ENCODE measurements at places on chromosomes 16 and 17.
A peak's percentile ranks its signal among the peaks of the same experiment; 100 is the strongest.

- H3K27ac ChIP-seq: no peak overlapping the region
- H3K4me3 ChIP-seq: peak overlapping the region; percentile 10
- H3K4me1 ChIP-seq: peaks cover 14% of the 10 kb centered on the region
- no peaks in the 10 kb centered on the region for H3K36me3 ChIP-seq
- H3K27me3 ChIP-seq: peaks cover 88% of the 10 kb centered on the region
Observed at GRCh38 chr17:34637548-34638525, 58.5 kb downstream of the TMEM132E start.

DNA sequence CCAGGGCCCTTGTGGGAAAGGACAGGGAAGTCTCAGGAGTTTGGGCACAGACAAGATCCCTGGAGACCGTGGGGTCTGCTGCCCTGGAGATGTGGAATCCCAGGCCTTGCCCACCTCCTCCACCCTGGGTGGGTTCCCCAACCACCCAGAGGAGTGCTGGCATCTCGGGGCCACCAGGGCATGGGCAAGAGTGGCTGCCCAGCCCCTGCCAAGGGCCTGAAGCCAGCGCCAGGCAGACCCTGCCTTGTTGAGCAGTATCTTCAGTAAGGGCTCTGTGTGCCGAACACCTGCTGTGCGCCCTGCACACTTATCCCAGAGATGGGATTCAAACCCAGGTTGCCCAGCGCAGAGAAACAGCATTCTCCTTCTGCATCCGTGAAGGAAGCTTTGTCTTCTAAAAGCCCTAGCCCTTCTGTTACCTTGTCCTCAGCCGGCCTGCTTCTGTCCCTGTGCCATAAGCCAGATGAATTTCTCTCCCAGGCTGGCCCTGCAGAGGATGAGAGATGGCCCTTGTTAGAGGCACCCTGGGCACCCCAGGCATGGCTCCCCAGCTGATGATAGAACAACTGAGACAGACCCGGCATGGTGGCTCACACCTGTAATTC is 32.4 kb downstream of the TMEM235 start:
- no peak for ATAC-seq
- H3K27ac ChIP-seq: peak overlapping the region; percentile 39
- H3K4me1 ChIP-seq: no peaks in the 10 kb centered on the region
- no peak overlapping the region for H3K4me3 ChIP-seq

GRCh38 chr17:55606488-55606815 is 95.2 kb upstream of the SMIM36 start:
- H3K27ac ChIP-seq: no peak overlapping the region
- no peak for ATAC-seq
- H3K4me3 ChIP-seq: no peak overlapping the region
- H3K36me3 ChIP-seq: no peaks in the 10 kb centered on the region
- H3K27me3 ChIP-seq: no peaks in the 10 kb centered on the region

GRCh38 chr16:66422366-66422765 is 4.7 kb upstream of the BEAN1 start:
- no peak for ATAC-seq
- H3K27me3 ChIP-seq: peaks cover 49% of the 10 kb centered on the region
- no peak overlapping the region for H3K27ac ChIP-seq

DNA sequence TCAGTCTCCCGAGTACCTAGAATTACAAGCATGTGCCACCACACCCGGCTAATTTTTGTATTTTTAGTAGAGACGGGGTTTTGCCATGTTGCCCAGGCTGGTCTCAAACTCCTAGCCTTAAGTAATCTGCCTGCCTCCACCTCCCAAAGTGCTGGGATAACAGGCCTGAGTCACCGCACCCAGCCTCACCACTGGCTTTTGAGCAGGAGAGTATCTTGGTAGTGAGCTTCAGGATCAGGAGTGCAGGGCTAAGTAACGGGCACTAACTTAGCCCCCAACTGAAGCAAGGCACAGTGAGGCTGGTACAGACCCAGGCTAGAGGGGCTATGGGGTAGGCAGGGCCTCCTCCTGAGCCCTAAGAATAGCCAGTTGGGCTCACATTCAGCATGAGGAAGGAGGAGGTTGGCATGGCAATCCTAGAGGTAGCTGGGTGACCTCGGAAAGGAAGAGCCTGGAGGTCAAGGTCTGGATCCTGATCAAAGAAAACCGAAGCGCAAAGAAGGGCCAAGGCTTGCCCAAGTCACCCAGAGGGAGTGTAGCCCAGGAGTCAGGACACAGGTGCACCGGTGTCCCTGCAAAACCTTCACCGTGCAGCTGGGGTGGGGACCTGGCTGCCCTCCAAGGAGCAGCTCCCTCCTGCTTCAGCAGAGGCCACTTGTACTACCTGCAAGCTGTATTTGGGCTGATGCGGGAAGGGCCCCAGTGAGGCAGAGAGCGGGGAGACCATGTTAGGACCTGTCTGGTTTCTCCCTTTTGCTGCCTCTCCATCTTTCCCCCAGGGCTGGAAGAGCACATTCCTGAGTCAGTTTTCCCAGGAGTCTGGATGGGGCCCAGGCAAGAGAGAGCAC is 1.3 kb upstream of the ADGRG5 start:
- H3K4me1 ChIP-seq: peaks cover 14% of the 10 kb centered on the region
- no peak overlapping the region for H3K27ac ChIP-seq
- H3K4me3 ChIP-seq: no peak overlapping the region
- no peaks in the 10 kb centered on the region for H3K36me3 ChIP-seq
- ATAC-seq: no peak

- H3K27me3 ChIP-seq: no peaks in the 10 kb centered on the region
- H3K4me3 ChIP-seq: peak overlapping the region; percentile 99
- no peaks in the 10 kb centered on the region for H3K36me3 ChIP-seq
- no peaks in the 10 kb centered on the region for H3K4me1 ChIP-seq
Observed at GRCh38 chr17:45132572-45133463, 503 bp upstream of the PLCD3 start.

DNA sequence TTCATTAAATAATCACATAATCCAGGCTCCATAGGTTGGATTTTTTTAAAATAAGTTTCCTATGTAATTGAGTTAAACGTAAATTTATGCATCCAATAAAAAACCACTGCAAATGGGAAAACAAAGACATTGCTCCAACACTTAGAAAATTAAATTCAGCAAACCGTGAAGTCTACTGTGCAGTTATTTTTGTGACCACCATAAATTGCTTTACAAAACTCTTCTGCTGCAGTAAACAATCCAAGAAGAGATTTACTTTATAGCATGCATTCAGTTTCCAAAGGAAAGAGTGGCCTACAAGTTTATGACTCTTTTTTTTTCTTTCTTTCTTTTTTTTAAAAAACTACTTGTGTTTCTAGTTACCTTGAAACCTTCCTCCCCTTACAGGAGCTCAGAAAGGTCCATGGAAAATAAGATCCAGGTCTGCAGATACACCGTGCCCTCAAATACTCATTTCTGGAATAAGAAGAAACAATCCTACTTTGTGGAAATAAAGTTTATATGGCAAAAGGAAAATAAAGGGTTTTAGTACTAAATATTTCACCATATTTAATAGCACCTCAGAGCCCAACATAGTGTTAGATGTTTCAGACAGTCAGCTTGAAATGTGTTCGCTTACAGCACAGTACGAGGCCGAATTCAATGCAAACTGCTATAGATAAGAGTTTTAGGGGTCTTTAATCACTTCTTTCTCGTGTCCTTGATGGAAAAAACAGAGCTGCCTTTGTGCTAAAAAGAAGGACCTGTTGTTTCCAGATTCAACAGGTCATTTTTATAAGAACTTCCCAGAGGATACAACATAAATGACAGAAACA is 3.2 kb downstream of the HS3ST3A1 start:
- H3K4me3 ChIP-seq: peak overlapping the region; percentile 4
- peaks cover 63% of the 10 kb centered on the region for H3K27me3 ChIP-seq
- peaks cover 39% of the 10 kb centered on the region for H3K4me1 ChIP-seq
- H3K27ac ChIP-seq: no peak overlapping the region
- H3K36me3 ChIP-seq: no peaks in the 10 kb centered on the region

DNA sequence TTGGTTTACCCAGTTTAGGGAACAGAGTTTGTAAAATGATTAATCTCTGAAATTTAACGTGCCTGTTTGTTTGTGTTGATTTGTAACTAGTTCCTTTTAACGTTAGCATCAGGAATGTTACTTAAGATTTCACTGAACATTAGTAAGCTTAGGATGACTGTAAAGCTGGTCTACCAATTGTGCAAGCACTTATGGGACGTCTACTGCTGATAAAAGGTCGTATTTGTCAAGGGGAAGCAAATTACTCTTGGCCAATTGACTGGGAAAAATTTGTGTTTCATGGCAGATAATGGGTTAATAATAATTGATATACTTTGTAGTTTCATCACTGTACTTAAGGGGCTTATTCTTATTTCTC is 11.8 kb downstream of the METTL9 start:
- H3K36me3 ChIP-seq: peaks cover 6% of the 10 kb centered on the region
- no peak overlapping the region for H3K27ac ChIP-seq
- H3K4me1 ChIP-seq: peaks cover 8% of the 10 kb centered on the region
- H3K27me3 ChIP-seq: no peaks in the 10 kb centered on the region

DNA sequence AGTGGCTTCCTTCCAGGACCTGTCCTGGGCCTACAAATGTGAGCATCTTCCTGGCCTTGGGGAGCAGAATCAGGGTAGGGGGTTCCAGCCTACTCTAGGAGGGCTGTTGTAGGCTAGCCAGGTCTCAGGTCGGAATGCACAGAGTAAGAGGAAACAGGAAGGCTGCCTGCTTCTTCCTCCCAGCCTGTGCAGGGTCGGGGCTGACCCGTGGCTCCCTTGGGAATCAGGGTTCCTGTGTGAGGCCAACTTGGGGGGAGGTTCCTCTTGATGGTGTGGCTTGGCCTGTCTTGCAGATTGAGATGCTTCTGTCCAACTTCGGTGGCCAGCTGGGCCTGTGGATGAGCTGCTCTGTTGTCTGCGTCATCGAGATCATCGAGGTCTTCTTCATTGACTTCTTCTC is 32.3 kb downstream of the SCNN1G start:
- ATAC-seq: no peak
- H3K4me1 ChIP-seq: no peaks in the 10 kb centered on the region
- H3K27me3 ChIP-seq: peaks cover 10% of the 10 kb centered on the region
- no peak overlapping the region for H3K4me3 ChIP-seq

GRCh38 chr17:33292981-33293867 is at the start of gene ASIC2:
Gene ASIC2, minus strand, starts transcription at chr17:33293295.
- ATAC-seq: no peak
- H3K27ac ChIP-seq: no peak within 1 kb of the TSS
- peaks cover 87% of the 10 kb centered on the region for H3K27me3 ChIP-seq
- H3K4me1 ChIP-seq: peaks cover 25% of the 10 kb centered on the region
- no peaks in the 10 kb centered on the region for H3K36me3 ChIP-seq
- H3K4me3 ChIP-seq: peak within 1 kb of the TSS; percentile 38

DNA sequence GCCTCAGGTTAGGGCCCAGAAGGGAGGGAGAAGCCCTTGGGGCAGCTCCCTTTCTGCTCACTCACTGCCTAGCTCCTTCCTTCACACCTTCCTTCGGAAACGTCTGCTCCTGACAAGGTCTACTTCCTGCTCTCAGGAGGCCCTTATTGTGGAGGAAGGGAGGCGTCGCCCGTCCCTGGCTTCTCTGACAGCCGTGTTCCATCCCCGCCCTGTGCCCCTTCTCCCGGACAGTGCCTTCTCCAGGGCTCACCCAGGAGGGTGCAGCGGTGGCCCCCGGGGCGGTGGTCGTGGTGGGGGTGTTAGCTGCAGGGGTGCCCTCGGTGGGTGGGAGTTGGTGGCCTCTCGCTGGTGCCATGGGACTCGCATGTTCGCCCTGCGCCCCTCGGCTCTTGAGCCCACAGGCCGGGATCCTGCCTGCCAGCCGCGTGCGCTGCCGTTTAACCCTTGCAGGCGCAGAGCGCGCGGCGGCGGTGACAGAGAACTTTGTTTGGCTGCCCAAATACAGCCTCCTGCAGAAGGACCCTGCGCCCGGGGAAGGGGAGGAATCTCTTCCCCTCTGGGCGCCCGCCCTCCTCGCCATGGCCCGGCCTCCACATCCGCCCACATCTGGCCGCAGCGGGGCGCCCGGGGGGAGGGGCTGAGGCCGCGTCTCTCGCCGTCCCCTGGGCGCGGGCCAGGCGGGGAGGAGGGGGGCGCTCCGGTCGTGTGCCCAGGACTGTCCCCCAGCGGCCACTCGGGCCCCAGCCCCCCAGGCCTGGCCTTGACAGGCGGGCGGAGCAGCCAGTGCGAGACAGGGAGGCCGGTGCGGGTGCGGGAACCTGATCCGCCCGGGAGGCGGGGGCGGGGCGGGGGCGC is 231.9 kb downstream of the SEC14L1 start:
- ATAC-seq: peak; percentile 68
- H3K36me3 ChIP-seq: no peaks in the 10 kb centered on the region
- H3K4me1 ChIP-seq: peaks cover 45% of the 10 kb centered on the region
- peak overlapping the region; percentile 74 for H3K4me3 ChIP-seq
- peak overlapping the region; percentile 91 for H3K27ac ChIP-seq
- H3K27me3 ChIP-seq: no peaks in the 10 kb centered on the region

- H3K27ac ChIP-seq: no peak overlapping the region
- peaks cover 53% of the 10 kb centered on the region for H3K4me1 ChIP-seq
- H3K4me3 ChIP-seq: no peak overlapping the region
- H3K36me3 ChIP-seq: no peaks in the 10 kb centered on the region
- no peaks in the 10 kb centered on the region for H3K27me3 ChIP-seq
Observed at GRCh38 chr17:29574732-29575510, 6.4 kb downstream of the TP53I13 start.

DNA sequence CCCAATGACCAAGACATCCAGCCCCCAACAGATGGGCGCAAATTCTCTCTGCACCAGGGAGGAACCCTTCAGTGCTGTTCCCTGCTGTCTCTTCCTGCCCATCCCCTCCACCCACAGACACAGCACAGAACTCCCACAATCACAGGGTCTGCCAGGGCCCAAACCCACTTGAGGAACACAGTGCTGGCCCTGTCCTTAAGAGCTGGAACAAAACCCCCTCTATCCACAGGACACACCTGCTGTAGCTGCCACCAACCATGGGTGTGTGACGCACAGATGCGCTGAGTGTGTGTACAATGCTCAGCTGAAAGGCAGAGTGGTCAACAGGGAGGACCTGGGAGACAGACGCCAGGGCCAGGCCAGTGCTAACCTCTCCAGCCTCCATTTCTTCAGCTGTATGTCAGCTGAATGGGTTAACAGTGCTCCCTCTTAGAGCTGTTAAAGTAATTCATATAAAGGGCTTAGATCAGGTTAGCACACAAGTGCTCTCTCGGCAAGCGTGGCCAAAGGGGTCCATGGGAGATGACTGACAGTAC is 62.1 kb downstream of the AMFR start:
- H3K27me3 ChIP-seq: no peaks in the 10 kb centered on the region
- no peak for ATAC-seq
- no peaks in the 10 kb centered on the region for H3K4me1 ChIP-seq
- peaks cover 4% of the 10 kb centered on the region for H3K36me3 ChIP-seq
- H3K4me3 ChIP-seq: no peak overlapping the region
- no peak overlapping the region for H3K27ac ChIP-seq

- H3K36me3 ChIP-seq: no peaks in the 10 kb centered on the region
- H3K4me1 ChIP-seq: no peaks in the 10 kb centered on the region
- H3K27ac ChIP-seq: no peak overlapping the region
- peaks cover under 1% of the 10 kb centered on the region for H3K27me3 ChIP-seq
- ATAC-seq: no peak
Observed at GRCh38 chr17:11855306-11855705, 142.0 kb downstream of the ZNF18 start.
